ENCODE measurements at places on chromosomes 16 and 17.

DNA sequence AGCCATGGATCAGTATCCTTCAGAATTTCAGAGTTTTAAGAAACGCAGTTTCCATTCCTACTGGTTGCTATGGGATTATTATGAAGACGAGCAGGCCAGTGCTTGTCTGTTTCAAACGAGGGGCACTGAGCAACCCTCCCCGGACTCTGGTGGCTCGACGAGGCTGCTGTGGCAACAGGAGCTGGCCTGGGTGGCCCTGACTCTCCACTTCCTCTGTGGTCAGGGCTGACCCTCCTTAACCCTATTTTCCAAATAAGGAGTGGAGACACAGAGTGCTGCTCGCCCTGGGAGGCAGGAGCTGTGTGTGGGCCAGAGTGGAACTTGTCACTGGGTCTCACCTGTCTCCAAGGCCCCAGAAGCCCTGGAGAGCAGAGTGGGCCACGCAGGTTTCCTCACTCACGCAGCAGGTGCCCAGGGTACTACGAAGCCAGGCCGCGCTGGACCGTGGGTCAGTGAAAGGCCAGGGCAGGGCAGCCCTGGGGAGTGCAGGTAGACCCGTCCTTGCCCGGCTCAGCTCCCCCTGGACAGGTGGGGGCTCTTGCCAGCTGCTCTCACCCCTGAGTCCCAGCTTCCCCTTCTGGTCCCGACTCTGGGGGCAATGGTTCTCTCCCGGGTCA lies 3.3 kb downstream of the GALNS start:
- no peak for DNase-seq

DNA sequence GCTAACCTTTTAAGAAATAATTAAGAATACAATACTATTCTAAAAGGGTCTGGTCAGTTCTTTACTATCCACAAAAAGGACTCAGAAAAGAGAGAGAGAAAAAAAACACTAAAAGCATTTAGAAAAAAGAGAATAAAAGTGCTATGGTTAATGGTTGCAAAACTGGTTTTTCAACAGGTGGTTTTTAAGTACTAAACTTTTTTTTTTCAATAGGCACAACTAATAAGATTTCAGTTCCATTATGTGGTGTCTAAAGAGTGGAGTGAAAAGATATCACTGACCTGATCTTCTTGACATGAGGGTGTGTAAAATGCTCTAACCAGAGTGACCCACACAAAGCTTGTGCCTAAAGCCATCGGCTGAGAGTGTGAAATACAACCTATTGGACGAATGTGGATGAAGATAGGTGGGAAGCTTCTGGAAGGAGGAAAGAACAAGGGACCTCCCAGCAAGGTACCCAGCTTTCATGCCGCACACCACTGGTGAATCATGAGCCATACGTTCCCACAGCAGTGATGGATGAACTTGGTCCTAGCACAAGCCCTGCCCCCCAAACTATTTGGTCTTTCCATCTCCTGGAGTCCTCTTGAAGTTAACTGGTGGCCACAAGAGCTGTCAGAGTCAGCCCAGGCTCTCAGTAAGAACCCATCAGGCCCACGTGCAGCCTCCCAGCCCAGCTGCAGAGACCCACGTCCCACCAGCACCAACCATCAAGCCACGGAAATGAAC lies 103.0 kb downstream of the ZFHX3 start:
- DNase-seq, result no peak

- no peak for DNase-seq
Measured at GRCh38 chr17:30377574-30378240, 1.0 kb upstream of the CPD start.

GRCh38 chr17:79563237-79564013 lies 47.4 kb downstream of the RBFOX3 start:
- DNase-seq, result no peak

DNA sequence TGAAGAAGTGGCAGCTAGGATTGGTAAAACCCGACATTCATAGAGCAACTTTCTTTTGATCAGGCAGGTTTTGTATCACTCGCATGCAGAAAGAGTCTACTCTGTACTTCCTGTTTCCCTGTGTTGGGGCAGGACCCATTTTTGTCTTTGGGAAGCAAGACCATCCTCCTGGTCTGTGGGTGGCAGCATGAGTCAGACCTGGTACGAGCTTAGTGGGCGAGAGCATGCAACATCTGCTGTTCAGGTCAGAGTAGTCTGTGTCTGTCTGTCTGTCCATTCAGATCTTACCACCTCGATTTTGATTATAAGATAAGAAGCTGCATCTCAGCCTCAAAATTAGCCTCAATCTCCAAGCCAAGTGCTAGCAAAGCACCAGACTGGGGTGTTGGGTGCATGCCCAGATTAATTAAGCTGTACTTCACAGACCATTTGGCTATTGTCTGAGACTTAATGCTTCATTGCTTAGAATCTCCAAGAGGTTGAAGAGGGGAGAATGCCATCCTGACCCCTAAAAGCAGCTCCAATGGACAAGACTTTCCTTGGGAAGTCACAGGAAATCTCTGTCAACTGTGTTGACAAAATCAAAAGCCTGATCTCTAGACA lies 110.9 kb downstream of the XYLT1 start:
- no peak for DNase-seq

DNA sequence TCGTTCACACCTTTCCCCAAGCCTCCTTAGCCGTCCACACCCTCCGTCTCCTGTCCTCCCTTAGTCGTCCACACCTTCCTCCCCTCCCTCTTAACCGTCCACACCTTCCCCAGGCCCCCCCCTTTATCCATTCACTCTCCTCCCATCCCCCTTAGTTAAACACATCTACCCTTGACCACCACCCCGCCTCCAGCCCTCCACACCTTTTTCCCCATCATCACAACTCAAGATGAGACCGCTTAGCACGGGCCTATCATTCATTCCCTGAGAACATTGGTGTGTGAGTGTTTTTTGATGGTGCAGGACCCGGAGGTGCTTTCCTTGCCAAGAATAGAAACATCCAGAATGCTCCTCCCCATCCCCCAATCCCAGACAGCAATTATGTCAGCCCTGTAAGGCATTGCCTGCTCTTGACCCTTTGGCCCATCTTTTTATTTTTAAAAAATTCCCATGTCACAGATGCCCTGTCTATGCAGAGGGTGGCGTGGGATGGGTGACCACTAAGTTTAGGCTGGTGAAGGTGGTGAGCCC lies 1.4 kb downstream of the TENT4B start:
- DNase-seq, result no peak

DNA sequence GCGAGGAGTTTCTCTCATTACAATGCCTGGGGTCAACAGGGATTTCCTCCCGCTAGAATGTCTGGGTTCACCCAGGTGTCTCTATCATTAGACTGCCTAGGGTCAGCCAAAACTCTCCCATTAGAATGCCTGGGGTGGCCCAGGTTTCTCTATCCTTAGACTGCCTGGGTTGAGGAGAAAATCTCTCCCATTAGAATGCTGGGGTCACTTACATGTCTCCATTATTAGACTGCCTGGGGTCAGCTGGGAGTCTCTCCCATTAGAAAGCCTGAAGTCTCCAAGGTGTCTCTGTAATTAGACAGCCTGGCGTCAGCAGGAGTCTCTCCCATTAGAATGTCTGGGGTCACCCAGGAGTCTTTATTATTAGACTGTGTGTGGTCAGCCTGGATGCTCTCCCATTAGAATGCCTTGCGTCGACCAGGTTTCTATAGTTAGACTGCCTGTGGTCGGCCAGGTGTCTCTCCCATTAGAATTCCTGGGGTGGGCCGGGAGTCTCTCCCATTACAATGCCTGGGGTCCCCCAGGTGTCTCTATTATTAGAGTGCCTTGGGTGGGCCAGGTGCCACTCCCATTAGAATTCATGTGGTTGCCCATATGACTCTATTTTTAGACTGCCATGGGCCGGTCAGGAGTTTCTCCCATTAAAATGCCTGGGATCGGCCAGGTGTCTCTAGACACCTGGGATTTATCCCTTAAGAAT lies 2272.1 kb downstream of the TP53TG3F start:
- DNase-seq, result no peak

GRCh38 chr17:78592991-78593329 lies 15.8 kb upstream of the DNAH17 start:
- DNase-seq, result no peak

DNA sequence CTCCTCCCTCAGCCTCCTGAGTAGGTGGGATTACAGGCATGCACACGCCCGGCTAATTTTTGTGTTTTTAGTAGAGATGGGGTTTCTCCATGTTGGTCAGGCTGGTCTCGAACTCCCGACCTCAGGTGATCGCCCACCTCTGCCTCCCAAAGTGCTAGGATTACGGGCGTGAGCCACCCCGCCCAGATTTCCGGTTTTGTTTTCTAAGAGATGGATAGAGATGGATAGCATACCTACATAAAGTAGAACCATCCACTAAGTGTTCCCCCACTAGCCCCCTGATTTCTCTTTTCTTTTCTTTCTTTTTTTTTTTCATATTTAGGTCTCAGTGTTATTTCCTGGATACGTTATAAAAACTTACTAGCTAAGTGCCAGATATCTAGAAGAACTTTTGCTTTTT lies 2.0 kb downstream of the WSB1 start:
- DNase-seq, result no peak

DNA sequence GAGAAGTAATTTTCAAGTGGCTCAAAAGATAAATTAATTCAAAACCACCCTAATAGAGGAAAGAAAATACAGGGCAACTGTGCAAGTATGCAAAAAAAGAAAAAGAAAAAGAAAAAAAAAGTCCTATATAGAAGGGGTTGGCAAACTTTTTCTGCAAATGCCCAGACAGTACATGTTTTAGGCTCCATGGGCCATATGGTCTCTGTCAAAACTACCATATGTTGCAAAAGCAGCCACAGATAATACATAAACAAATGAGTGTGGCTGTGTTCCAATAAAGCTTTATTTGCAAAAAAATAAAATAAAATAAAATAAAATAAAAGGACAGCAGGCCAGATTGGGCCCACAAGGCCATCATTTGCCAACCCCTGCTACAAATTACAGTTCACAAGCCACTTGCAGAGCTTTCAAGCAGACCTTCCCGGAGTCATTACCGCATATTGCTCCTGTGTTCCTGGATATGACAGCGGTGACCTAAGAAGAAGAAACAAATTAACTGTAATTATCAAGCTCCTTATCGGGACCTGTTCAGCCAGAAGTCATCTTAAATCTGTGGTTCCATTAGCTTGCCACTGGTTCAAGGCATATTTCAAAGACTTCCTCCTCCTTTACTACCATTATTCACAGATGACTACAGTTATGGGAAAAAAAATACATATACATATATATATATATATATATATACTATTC lies 15.9 kb downstream of the ZC3H7A start:
- no peak for DNase-seq

DNA sequence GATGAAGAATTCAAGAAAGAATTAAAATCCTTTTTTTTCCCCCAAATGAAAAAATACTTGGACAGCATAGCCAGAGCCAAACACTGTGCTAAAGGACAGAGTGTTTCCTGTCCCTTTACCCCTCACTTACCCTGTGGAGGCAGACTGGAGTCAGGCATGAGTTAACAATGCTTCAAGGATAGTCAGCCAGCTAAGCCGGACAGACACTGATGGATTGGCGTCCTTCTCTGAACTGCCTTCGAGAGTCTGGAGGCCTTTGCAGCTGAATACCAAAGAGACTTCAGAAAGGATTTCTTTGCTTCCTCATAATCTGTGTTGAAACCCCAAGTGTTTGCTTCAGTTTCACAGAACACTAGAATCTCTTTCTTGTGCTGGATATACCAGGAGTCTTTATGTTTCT lies 4.6 kb downstream of the METTL9 start:
- no peak for DNase-seq

GRCh38 chr16:598823-599739 lies 9.2 kb downstream of the RAB40C start:
- no peak for DNase-seq

GRCh38 chr17:19533718-19534561 lies at the start of gene SLC47A1:
Gene SLC47A1 (plus strand): TSS chr17:19533854. CDS start chr17:19533940, 86 bp downstream.
- DNase-seq, result no peak

DNA sequence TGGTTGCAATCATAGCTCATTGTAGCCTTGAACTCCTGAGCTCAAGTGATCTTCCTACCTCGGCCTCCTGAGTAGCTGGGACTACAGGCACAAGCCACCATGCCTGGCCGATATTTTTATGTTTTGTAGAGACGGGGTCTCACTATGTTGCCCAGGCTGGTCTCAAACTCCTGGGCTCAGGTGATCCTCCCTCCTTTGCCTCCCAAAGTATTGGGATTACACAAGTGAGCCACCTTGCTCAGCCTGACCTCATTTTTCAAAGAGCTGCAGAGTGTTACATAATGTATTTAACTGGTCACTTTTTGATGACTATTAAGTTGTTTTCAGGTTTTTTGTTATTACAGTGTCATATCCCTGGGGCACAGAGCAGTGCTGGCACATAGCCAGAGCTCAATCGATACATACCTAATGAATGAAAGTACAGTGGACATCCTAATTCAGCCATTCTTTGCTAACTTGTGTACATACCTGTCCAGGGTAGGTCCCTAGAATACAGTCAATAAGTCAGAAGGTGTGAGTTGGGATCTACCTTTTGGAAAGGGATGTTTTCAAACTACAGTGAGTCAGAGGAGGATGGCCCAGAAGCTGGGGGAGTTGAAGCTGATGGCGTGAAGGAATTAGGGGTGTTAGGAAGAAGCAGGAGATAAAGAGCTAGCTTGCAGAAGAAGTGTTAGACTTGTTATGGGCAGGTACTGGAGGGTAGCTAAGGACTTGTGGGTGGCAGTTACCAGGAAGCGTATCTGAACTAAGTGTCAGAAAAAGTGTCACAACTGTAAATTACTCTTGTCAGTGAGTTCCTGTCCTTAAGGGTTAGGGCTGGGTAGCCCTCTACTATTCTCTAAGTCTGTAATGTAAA lies 20.1 kb upstream of the CYLD start:
- DNase-seq, result no peak

GRCh38 chr16:31199430-31200041 lies 3.0 kb downstream of the PYCARD start:
- DNase-seq, result no peak
